ENCODE measurements at places on chromosomes 2 and 18.

- no peak for DNase-seq
These were observed 96.8 kb downstream of the SGPP2 start for GRCh38 chr2:222521099-222521498.

GRCh38 chr2:6970551-6970950, 53.3 kb downstream of the RNF144A start:
- no peak for DNase-seq

- no peak for DNase-seq
These were observed 33.6 kb downstream of the CHRNA1 start for GRCh38 chr2:174730698-174731018.

DNA sequence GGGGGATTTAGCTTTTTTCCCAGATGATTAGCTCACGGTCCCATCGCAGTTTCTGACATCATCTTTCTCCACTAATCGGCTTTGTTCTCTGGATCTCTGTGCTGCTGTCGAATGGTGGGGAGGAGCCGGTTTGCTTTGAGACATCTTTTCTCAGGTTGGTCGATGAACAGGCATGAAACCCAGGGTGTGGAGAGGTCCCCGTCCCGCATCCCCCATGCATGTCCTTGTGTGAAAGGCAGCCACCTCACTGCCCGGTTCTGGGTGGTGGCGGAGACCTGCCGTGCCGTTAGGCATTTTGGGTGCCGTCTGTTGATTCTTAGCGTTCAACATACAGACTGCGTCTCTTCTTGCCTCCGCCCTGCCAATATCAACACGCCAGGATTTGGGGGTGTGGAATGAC, 57.8 kb downstream of the CTDP1 start:
- DNase-seq, result no peak

DNA sequence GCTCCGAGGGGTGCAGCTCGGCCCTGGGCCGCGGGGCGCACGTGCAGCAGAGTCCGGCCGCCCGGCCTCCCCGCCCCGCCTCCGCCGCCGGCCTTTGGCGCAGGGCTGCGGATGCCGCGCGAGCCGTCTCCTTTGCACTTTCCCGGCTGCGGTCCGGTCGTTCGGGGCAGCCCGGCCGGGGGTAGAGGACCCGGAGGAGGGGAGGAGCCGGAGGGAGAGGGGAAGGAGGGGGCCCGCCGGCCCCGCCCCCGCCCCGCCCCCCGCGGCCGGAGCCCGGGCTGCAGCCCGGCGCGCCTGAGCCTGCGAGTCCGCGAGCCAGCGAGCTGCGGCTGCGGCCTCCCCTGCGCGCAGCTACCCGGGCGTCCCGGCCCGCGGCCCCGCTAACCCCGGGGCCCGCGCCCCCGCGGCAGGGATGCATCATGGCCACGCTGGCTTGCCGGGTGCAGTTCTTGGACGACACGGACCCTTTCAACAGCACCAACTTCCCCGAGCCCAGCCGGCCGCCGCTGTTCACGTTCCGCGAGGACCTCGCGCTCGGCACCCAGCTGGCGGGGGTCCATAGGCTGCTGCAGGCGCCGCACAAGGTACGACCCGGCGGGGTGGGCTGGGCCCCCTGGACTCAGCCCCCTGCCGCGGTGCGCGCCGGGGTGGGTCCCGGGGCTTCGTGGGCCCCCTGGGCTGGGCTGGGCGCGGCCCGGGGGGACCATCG, at the start of gene FHOD3:
TSS of gene FHOD3 (plus strand) at position 297 of the 709 bp plus-strand sequence. CDS start at position 420, 123 bp downstream.
- DNase-seq, result no peak
